NB4 (cell line): ENCODE measurements at places on chromosomes 7 and 10.

DNA sequence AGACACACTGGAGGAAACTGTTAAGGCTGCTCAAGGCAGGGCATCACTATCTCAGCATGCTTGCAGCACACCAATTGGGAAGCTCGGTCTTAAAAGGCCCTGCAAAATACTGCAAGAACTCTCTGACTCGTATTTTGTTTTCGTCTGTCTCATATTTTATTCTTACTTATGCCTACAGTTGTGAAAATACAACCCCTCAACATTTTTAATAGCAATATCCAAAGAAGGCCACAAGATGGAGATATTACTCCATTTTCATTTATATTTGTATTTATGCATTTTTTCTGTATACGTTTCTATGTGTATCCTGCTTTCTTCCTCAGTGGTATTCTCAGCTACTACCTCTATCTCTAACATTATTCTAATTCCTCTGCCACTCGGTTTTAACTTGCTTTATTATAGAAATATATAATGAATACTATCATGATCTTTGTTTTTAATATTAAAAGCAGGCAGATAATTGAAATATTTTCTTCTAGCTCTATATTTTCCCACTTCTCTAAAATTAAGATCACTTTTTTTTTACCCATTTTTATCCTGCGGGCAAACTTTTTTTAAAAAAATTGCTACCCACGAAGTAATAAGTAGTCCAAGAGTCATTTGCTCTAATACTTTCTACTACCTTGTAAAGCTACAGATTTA is 10.0 kb downstream of the DNAJC1 start:
- DNase-seq = peak; percentile 47

GRCh38 chr7:47546733-47547494 is 35.0 kb downstream of the TNS3 start:
- no peak for DNase-seq

GRCh38 chr7:109745677-109746410 is 1176.2 kb downstream of the DNAJB9 start:
- no peak for DNase-seq

- DNase-seq = no peak
Observed at GRCh38 chr10:121611393-121612159, 13.3 kb upstream of the FGFR2 start.

- DNase-seq = no peak
Observed at GRCh38 chr10:36280321-36280741, 638.2 kb upstream of the FZD8 start.

DNA sequence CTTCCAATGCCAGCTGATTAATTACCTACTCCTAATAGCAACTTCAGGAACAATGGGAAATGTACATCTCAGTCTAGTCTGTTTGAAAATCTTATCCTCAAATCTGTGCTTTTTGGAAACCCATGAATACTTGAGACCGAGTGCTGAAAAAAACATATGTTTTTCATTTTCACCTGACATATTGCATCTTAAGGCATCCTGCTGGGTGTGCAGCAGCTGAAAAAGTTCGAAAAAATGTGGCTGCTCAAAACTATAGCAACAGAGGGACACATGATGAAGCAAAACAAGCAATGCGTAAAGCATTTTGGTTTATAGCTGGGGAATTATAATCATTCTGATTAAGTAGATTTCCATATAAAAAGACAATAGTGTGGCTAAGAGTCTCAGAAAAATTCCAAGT is 218.0 kb downstream of the CREB5 start:
- no peak for DNase-seq

DNA sequence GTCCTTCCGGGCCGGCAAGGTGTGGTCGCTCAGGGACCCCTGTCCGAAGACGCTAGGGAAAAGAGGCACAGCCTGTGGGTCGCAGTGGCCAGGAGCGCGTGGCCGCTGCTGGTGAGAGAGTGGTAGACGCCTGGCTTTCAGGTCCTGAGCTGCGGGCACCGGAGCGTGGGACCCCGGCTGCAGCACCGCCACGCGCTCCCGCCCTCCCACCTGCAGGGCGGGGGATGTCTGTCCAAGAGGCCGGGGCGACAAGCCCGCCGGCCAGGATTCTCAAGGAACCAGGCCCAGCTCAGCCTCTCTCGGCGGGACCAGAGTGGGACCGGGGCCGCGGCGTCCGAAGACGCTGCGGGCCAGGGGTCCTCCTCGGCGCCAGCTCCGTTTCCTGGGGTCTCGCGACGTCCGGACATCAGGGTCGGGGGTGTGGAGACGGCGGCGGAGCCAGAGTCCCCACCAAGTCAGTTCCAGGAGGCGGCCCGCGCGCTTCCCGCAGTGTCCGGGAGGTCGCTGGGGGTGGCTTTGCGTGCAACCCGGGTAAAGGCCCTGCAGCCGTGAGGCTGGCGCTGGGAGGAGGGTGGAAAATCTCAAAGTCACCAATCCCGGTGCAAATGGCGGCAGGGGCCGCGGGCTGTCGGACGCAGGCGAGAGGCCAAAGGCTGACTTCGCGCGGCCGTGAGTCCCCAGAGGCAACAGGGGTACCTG is 5.5 kb downstream of the ZNF503 start:
- DNase-seq = no peak

- DNase-seq = peak; percentile 57
Observed at GRCh38 chr7:143316492-143316891, 581 bp downstream of the CLCN1 start.

DNA sequence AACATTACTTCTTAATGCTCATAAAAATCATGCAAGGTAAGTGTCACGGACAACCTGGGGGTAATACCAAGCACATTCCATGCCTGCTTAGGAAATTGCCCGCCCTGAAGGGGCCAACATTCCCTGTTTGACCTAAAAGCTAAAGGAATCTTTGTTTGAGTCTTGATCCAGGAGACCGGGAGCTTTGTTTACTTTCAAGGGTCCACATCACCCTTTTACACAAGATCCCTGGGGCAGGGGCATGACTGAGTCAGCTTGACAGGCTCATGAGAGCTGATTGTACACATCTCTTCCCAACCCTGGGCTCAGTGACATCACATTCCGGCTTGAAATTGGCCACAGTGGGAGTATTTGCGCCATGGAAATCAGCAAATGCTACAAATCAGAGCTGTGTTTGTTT is 248.1 kb upstream of the HABP2 start:
- no peak for DNase-seq

GRCh38 chr7:22542254-22542653 is 42.3 kb upstream of the STEAP1B start:
- DNase-seq = no peak

GRCh38 chr10:69644658-69645295 is 14.7 kb downstream of the FAM241B start:
- DNase-seq = peak; percentile 59

DNA sequence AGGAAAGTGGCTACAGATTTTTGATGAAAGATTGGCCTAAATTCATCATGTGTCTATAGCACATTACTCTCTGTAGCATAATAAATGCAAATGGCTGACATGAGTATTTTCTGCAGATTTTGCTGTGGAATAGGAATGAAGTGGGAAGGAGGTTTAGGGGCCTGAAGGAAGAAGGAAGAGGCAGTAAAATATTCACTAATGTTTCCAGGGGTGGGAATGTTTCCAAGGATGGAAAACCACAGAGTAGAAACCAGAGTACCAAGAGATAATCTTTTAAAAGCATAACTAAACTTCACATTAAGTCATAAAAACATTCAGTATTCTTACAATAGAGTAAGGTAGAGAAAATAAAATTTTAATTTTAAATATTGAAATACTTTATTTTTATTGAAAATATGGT is 267.8 kb downstream of the BICC1 start:
- DNase-seq = no peak

DNA sequence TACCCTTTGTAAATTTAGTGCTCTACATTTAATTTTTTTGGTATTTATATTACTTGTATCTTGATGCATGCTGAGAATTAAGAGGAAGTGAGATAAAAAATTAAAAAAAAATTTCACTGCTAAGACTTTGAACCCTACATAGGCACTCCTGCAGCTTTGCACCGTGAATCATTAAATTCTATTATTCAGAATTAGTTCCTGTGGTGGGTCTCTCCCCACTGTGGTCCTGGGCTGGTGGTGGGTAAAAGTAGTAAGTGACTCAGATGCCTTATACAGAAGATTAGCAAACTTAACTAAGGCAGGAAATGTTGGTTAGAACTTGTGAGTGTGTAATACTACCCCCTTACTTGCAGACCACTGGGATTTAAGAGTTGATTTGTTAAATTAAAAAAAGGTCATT is 72.6 kb downstream of the AP3M1 start:
- DNase-seq = peak; percentile 86

DNA sequence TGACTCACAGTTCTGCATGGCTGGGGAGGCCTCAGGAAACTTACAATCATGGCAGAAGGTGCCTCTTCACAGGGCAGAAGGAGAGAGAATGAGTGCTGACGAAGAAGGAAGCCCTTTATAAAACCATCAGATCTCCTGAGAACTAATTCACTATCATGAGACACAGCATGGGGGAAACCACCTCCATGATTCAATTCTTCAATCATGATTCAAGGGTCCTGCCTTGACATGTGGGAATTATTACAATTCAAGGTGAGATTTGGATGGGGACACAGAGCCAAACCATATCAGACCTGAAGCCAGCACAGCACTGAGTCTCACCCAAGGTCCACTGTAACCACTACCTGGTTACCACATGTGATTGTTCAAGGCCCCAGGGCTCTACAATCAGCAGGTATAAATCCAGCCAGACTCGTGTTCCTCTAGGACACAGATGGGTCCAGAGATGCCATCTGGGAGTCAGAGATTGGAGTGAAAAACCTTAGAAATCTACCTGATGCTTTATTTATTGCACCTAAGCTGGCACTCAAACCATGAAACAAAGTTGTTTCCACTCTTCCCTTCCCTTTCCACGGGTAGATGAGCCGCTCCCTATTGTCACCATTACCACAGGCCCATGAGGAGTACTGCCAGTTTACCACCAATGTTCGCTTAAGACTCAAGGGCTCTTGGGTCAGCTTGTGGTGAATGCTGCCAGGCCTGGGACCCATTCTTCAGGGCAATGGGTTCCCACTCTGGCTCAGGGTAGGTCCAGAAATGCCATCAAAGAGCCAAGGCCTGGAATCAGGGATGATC is 1061.5 kb downstream of the LRMDA start:
- DNase-seq = no peak

DNA sequence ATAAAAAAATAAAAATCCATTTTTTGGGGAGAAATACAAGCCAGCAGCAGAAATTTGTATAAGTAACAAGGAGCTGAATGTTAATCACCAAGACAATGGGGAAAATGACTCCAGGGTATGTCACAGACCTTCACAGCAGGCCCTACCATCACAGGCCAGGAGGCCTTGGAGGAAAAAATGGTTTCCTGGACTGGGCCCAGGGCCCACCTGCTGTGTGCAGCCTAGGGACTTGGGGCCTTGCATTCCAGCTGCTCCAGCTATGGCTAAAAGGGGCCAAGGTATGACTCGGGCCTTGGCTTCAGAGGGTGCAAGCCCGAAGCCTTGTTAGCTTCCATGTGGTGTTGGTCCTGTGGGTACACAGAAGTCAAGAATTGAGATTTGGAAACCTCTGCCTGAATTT is 126.3 kb downstream of the DGKB start:
- DNase-seq = no peak

- DNase-seq = peak; percentile 61
Observed at GRCh38 chr10:103852856-103853255, 2.5 kb downstream of the SH3PXD2A start.

DNA sequence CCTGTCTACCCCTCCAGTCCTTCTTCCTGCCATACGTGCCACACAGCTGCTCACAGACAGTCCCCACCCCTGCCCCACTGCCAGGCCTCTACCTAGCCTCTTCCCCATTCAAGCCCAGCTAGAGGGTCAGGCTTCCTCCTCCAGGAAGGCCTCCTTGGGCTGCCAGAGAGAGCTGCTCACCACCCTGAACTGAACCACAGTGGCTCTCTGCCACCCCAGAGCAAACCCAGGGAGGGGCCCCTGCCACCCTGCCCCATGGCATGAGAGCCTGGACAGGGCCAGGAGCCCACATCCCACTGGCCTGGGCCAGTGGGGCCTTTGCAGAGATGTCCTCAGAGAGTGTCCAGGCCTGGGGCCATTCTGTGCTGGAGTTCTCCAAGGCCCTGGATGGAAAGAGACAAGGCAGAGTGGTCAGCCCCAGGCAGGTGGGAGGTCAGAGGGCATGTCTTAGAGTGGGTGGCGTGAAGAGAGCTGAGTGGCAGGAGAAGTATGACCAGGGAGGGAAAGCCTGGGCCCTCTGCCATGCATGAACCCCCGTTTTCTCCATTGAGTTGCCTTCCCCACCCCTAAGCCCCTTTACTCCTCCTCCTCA is 40.4 kb downstream of the TMEM270 start:
- DNase-seq = no peak

- DNase-seq = no peak
Observed at GRCh38 chr10:56035489-56035888, 325.6 kb downstream of the ZWINT start.

GRCh38 chr7:113040849-113041248 is 45.8 kb downstream of the GPR85 start:
- DNase-seq = no peak

DNA sequence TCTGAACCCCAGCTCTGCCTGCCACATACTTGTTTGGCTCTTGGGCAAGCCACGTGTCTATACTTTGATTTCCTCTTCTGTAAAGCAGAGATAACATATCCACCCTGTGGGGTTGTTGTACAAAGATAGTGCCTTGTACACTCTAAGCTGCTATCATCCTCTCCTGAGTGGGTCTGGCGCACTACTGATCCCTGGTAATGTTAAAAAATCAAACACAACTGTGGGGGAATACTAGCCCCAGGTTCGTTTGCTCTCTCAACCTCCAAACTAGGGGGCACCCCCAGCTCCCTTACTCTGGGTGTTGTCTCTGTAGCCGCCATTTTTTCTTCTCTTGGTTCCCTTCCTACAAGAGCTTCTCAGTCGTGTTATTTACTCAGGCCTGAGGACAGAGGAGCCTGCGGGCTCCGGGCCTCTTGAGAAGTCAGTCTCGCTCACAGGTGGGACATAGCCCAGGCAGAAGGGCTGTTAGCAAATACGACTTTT is 1.0 kb downstream of the POLM start:
- DNase-seq = peak; percentile 33

- DNase-seq = no peak
Observed at GRCh38 chr7:47763063-47763974, 181.4 kb upstream of the TNS3 start.

- no peak for DNase-seq
Observed at GRCh38 chr7:35802102-35802466, 1.2 kb downstream of the SEPTIN7 start.

- peak; percentile 95 for DNase-seq
Observed at GRCh38 chr7:98251601-98252424, at the start of gene TECPR1. Gene TECPR1 (minus strand): TSS chr7:98252232. CDS start chr7:98246146, 6,086 bp downstream.

- peak; percentile 57 for DNase-seq
Observed at GRCh38 chr10:88793712-88794299, 8.7 kb upstream of the LIPM start.
